NCI-H446 (cell line): ENCODE measurements at places on chromosomes 6 and 20.

DNA sequence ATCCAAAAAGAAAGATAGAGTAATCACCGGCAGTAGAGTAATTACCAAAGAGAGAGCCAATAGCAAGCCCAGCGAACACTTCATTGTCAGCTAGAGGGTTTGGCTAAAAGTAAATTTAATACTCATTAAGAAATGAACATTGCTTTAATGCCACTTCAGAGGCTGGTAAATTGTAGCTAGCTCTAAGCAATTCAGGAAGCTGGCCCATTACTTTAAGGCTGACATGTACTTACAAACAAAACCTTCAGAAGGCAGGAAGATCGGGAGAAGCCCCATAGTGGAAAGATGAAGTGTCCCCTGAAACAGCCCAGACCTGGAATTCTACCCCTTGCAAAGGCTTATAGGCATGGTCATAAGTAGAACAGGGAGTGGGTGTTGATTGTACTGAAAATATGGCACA lies 396.6 kb upstream of the ID4 start:
- no peak for DNase-seq

DNA sequence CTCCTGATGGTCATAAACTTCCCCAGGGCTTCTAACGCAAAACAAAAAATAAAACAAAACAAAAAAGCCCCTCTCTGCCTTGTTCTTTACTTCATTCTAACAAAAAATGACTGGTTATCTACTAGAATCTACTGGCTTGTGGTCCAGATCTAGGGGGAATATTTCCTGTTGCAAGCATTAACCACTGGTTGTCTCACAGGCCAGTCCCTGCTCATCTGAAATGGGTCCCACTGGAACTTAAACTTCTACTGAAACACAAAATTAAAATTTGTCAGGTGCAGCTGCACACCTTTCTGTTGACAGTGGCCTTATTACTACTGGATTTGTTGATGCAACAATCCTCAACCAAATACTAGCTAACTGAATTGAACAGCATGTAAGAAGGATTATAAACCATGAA lies 5.5 kb downstream of the SIRPG start:
- no peak for DNase-seq

DNA sequence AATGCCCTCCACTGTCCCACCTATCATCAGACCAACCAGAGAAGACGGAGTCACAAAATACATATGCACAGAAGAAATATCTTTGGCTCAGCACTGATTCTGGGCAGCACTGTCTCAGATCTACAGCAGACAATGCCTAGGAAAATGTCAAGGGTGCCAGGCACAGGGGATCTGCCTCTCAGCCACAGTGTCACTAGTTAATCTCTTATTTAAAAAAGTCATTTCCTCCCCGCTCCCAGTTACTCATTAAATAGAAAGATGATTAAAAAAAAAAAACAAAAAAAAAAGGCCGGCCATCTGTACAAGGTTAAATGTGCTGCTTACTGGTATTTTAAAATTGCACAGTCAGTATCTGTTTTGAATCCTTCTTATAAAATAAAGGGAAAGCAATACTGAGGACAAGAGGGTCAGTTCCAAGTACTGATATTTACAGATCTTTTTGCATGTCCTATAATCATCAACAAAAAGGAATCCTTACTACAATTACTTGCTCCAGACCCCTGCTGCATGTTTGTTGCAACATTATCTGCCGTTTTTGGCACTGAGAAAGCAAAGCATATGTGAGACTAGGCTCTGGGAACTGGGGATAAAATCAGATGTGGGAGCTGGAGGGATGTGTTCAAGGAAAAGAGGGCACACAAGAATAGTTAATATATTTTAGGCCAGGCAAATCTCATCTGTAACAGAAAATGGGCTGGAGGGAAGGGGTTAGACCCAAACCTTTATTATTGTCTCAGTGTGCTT lies 299.3 kb downstream of the KIF16B start:
- peak; percentile 65 for DNase-seq

GRCh38 chr20:36532388-36532787 lies 8.9 kb upstream of the MYL9 start:
- no peak for DNase-seq

DNA sequence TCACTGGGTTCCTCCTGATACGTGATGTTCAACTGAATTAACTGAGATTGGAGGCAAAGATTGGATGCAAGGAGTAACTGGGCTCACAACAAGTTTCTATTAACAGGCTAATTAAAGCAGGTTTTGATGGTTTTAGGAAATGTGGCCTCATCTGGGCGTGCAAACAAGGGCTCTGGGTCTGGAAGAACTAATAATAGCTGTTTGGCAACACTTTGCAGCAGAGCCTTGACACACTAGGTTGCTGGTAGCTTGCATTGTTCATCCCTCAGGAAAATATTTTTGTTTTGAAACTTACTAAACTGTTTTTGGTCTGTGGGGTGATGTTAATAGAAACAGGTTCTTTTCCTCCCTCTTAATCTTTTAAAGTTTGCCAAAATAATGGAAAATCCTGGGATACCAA lies 117.2 kb upstream of the CD93 start:
- no peak for DNase-seq

DNA sequence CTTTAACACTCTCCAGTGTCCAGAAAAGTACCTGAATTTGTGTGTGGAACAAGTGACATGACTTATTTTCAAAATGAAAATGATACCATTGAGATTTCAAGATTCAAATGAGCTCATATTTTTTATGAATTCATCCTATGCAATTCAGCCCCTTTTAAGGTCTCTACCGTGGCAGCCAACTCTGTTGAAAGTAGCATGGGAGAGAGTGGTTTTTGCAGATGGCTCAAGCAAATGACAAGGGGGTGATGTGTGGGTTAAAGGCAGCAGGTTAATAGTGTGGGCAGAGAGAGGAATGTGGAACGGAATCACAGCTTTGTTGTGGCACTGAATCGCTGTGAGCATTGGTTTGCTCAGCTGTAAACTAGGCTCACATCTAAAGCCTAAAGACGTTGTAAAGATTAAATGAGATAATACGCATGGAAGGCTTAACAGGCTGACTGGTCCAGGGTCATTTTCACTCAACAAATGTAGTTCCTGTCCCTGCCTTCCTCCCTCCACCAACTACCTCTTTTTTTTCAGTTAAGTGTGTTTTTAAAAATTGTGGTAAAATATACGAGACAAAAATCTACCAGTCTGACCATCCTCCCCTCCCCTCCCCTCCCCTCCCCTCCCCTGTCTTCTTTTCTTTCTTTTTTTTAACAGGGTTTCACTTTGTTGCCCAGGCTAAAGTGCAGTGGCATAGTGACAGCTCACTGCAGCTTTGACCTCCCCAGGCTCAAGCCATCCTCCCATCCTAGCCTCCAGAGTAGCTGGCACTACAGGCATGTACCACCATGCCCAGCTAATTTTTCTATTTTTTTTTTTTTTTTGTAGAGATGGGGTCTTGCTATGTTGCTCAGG lies 114.7 kb upstream of the ZNF217 start:
- no peak for DNase-seq

DNA sequence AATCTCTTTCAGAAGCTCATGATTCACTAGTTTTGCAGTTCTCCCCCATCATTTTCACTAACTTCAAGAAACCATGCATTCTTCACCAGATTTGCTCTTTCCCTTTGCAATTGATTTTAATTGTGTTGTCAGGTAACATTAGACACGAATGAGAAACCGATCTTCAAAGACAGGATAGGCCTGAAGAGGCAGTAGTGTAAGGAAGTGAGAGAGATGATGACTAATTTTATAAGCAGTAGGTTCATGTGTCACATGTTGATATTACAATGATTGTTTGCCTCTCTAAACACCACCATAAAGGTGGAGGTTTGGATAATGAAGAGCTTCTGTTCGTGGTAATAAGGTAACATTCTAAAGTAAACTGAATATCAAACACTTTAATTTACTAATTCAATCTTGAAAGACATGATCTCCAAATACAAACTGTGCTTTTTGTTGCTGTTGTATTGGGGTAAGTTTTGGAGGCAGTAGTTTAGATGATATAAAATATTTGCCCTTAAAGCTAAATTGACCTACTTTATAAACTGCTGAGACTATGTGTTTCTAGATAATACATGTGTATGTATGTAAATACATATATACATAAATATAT lies 207.2 kb downstream of the PHACTR1 start:
- no peak for DNase-seq

GRCh38 chr6:170139531-170139930 lies 151.3 kb downstream of the DLL1 start:
- no peak for DNase-seq

DNA sequence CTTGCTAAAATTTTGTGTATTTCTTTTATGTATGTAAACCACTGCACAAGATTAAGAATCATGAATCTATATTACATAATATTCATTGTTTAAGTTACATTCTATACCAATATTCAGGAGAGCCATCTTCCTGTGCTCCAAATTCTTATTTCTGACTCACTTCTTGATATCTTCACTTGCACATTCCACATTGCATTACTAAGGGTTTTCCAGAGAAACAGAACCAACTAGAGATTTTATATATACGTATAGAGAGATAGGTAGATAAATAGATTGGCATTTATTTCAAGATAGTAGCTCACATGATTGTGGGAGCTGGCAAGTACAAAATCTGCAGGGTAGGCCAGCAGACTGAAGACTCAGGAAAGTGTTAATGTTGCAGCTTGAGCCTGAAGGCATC lies 222.2 kb upstream of the PRSS16 start:
- no peak for DNase-seq

DNA sequence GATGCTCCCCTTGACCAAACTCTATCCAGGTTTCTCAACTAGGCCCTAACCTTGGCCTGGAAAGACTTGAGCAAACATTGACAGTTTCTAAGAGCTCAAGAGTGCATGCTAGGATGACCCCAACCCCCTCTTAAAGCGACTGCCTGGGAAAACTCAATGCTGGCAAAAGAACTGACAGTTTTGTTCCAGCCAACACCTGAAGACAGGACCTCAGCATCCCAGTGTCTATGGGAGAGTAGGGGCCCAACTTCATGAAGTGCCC lies 119.9 kb downstream of the ZMYND8 start:
- DNase-seq: no peak
